Non-pigmented ciliary epithelial cell (primary cell): ENCODE measurements at places on chromosomes 13 and 19.
A peak's percentile ranks its signal among the peaks of the same experiment; 100 is the strongest.

DNA sequence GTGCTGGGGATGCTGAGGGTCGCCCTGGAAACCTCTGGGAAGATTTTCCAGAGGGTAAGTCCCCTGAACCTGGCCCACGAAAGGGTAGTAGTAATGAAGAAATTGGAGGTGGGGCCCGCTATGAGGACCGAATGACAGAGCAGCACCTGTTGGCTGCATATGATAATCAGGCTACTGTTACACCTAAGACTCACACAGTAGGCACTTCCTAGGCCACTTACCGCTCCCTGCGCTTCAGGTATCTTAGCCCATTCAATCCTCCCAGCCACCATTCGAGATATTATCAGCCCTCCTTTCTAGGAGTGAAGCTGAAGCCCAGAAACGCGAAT, 4.3 kb upstream of the LRFN3 start:
- no peak for DNase-seq

DNA sequence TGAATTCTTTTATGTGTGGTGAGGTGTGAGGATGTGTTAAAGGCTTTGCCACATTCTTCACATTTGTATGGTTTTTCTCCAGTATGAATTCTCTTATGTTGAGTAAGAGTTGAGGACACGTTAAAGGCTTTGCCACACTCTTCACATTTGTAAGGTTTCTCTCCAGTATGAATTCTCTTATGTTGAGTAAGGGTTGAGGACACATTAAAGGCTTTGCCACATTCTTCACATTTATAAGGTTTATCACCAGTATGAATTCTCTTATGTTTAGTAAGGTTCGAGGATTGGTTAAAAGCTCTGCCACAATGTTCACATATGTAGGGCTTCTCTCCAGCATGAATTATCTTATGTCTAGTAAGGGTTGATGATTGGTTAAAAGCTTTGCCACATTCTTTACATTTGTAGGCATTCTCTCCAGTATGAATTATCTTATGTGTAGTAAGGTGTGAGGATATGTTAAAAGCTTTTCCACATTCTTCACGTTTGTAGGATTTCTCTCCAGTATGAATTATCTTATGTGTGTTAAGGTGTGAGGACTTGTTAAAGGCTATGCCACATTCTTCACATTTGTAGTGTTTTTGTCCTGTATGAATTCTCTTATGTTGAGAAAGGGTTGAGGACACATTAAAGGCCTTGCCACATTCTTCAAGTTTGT, 27.1 kb downstream of the ZNF724 start:
- no peak for DNase-seq

GRCh38 chr13:98452851-98453843, 123.8 kb downstream of the STK24 start:
- no peak for DNase-seq

DNA sequence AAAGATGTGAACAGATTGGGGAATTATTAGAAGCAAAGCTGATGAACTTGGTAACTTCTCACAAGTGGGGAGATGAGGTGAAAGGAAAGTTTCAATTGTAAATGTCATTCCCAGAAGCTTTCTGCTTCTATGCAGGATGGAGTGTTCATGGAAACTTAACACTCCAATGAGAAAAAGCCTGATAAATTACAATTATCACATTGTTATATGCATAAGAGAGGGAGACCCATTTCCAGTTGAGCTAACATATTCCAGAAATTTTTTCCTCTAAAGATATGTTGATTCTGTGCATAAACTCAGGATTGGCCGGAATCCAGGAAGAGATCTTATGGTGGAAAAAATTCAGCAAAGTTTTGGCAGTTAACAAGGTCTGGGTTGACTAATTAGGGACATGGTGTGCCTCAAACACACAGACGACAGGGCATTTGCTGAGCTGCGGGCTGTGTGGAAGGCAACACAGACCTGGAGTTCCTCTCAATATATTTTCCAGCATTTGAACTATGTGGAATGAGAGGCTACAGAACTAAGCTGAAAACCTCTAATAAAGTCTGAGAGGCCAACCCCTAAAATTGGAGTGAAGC, 64.9 kb upstream of the FGF14 start:
- no peak for DNase-seq

DNA sequence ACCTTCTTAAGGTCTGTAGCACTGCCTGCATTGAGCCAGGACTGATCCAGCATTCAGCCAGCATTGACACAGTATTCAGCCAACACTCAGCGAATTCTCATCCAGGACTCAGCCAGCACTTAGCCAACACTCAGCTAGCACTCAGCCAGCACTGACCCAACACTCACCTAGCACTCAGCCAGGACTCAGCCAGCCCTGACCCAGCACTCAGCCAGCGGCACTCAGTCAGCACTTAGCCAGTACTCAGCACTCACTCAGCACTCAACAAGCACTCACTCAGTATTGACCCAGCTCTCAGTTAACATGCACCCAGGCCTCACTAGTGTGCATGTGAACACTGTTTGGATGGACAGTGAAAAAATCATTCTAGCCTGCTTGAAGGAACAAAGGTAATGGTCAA, 55.0 kb downstream of the TSHZ3 start:
- no peak for DNase-seq

DNA sequence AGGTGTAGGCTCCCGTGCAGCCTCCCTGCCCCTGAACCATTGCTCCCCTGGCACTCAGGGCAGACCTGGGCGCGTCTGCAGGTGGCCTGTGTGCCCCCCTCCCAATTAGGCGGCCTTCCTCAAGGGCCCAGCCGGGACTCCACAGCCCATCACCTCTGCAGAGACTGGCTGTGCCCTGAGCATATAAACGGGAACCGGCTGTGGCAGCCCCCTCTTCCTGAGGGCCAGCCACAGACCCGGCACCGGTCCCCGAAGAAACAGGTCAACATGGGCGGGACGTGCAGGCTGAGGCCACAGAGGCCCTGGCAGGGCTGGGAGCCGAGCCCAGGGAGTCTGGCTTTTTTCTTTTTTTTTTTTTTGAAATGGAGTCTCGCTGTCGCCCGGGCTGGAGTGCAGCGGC, 12.0 kb downstream of the PIAS4 start:
- DNase-seq = no peak

DNA sequence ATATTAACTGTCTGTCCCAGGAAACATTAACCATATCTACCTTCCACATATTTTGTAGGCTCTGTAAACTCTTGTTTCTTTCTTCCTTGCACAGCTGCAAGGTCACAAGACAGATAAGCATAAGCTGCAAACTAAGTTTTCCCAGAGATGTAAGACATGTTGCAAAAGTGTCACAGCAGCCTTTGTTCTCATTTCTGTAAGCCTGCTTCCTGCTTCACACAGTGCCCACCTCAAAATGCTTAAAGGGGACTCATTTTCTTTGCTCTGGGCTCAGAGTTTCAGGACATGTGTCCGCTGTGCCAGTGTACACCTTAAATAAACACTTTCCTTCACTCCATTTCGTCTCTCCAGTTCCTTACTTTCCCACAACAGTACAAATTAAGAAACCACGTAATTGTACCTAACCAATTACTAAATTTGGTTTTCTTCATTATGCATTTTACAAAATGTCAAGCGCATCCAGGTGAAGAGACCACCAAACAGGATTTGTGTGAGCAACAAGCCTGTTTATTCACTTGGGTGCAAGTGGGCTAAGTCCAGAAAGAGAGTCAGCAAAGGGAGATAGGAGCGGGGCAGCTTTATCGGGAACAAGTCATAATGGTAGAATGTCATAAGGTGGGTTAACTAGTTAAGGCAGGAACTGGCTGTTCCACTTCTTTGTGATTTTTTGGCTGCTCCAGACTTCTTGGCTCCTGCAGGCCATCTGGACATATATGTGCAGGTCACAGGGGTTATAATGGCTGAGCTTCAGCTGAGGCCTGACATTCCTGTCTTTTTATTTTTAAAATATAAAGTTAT, 12.7 kb upstream of the ZNF431 start:
- no peak for DNase-seq

DNA sequence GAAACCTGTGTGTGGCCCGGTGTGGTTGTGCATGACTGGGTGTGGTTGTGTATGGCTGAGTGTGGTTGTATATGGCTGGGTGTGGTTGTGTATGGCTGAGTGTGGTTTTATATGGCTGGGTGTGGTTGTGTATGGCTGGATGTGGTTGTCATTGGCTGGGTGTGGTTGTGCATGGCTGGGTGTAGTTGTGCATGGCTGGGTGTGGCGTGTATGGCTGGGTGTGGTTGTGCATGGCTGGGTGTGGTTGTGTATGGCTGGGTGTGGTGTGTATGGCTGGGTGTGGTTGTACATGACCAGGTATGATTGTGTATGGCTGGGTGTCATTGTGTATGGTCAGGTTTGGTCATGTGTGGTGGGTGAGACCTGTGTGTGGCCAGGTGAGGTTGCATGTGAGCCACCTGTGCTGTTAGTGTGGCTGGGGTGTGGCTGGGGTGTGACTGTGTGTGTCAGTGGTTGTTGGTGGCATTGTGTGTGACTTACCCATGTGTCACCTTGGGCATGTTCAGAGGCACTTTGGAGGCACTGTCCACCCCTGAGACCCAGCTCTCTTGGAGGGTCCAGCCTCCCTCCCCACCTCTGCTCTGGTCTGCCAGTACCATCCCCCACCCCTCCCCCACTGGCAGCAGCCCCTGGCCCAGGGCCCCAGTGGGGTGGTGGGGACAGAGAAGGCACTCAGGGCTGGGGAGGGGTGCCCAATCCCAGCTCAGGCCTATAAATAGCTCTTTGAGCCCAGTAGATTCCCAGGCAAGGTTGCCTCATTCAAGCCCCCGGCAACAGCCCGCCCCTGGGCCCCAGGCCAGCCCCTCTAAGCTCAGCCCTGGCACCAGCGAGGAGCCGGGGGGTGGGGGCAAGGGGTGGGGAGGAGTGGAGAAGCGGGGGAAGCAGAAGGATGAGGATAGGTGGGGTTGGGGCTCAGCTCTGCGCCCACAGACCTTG, 3.9 kb upstream of the NCAN start:
- DNase-seq = no peak

DNA sequence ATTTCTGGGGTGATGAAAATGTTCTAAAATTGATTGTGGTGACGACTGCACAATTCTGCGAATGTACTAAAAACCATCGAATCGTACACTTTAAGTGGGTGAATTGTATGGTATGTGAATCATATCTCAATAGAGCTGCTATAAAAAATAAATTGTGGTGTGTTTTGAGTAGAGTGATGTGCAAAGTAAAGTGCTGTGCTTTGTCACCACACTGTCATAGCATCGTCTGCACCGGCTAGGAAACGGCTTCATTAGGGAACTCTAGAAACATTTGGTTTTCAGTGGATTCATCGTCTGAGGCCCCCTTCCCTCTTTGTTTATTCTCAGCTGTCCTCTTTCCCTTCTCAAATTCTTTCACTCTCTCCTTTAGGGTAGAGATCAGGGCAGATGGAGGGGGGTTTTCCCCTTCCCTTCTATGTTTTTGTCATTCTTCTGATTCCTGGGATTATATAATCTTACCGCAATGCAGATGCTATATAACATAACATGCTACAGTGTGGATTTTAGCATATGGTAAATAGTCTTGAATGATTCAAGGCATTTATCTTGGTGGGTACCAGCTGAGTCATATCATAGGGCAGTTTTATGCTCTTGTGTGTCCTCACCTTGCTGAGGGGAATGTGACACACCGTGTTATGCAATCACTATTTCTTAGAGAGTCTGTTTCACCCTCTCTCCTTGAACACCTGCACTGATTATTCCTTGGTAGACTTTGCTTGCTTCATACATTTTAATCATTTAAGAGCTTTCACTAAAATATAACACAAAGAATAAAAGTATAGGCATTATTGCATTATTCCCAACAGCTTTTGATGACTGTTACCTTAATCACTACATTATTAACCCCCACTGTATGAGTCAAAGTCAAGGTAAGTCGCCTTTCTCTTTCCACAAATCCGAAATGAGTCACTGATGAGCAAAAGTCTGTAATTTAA, 239.4 kb downstream of the DCLK1 start:
- no peak for DNase-seq

- DNase-seq = no peak
These were observed 49.4 kb downstream of the ZNF91 start for GRCh38 chr19:23345838-23346237.

- no peak for DNase-seq
These were observed at the start of gene ALOX5AP for GRCh38 chr13:30735025-30735871. Gene ALOX5AP (plus strand): TSS chr13:30735543. CDS start chr13:30735606, 63 bp downstream.

GRCh38 chr13:45447050-45447661, 17.6 kb upstream of the COG3 start:
- no peak for DNase-seq

DNA sequence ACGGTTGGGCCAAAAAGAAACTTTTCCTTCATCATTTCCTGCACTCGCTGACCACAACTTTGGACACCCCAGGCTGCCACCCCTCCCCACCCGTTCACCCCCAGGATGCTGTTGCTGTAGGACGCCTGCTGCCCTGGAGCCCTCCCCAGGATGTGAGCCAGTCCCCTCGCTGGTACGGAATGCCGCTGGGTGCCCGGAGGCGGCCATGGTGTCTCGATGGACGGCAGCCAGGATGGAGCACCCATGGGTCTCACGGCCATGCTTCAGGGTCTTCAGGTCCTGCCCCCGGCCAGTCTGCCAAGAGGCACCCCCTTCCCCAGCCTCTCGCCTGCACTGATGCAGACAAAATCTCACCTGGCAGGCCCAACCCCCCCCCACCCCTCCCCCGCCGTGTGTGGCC, 15.4 kb upstream of the CSNK1G2 start:
- no peak for DNase-seq

DNA sequence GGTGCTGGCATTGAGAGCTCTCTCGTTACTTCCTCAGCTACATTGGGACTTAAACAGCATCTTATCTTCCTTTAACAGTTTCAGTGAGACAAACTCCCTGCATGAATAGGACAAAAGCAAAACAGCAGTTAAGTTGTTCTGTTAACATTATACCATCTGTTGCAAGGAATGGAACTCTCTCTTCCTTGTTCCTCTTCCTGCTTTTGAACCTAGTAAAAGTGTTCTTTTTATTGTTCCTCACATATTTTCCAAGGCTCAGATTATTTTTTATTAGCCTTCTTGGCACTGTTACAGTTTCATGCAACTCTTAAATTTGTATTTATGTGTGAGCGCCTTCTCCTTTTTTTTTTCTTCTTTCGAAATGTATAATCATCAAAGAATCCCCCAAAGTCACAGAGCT, 202.6 kb upstream of the UFM1 start:
- no peak for DNase-seq

- DNase-seq = no peak
These were observed 334.5 kb downstream of the RFC3 start for GRCh38 chr13:34152409-34152808.

GRCh38 chr19:8338835-8339234, 4.2 kb downstream of the KANK3 start:
- DNase-seq = no peak

- peak; percentile 8 for DNase-seq
These were observed 213.7 kb downstream of the SLITRK5 start for GRCh38 chr13:87884884-87885283.

- no peak for DNase-seq
These were observed 132.2 kb downstream of the FREM2 start for GRCh38 chr13:38819053-38819452.

- no peak for DNase-seq
These were observed 16.8 kb upstream of the ADGRE2 start for GRCh38 chr19:14795078-14795721.

DNA sequence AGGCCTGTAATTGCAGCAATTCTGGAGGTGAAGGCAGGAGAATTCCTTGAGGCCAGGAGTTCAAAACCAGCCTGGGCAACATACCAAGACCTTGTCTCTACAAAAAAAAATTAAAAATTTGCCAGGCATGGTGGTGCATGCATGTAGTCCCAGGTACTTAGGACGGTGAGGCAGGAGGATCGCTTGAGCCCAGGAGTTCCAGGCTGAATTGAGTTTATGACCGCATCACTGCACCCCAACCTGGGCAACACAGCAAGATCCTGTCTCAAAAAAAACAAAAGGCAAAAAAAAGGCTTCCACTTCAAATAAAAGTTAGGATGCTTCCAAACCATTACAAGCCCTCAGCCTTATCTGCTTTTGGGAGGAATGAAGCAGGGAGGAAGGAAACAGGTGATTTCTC, 5.2 kb downstream of the ZNF577 start:
- no peak for DNase-seq

- no peak for DNase-seq
These were observed 76.5 kb upstream of the KCTD15 start for GRCh38 chr19:33720155-33720493.
